ENCODE measurements at places on chromosomes 13 and 19.
A peak's percentile ranks its signal among the peaks of the same experiment; 100 is the strongest.

GRCh38 chr19:33639035-33639681 is 17.4 kb downstream of the CHST8 start:
- DNase-seq: no peak
- H3K27me3 ChIP-seq: no peaks in the 10 kb centered on the region
- H3K4me1 ChIP-seq: no peaks in the 10 kb centered on the region
- H3K4me3 ChIP-seq: no peak overlapping the region
- H3K36me3 ChIP-seq: no peaks in the 10 kb centered on the region

DNA sequence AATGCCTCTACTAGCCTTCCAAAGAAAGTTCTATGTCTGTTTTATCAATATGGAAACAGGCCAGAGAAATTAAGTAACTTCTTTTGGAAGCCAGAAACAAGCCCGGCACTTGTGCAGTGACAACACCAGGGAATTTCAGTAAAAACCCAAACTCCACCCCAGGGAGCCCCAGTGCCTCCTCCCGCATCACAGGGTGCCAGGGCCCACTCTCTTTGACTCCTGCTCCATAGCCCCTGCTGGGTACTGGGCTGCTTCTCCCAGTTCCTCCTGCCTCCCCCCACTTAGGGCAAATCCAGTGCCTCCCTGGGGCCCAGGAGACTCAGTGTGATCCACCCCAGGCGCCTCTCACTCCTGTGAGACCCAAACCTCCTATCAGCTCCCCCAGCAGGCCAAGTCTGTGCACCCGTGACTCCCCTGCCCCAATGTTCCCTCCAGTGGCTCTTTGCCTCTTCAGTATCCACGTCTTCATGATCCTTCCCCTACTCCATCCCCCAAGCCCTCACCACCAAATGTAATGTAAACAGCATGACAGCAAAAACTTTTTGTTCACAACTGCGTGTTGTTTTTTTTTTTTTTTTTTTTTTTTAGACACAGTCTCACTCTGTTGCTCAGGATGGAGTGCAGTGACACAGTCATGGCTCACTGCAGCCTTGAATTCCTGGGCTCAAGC is 2.3 kb upstream of the FFAR3 start:
- peaks cover 7% of the 10 kb centered on the region for H3K4me1 ChIP-seq
- peak overlapping the region; percentile 69 for H3K27ac ChIP-seq
- no peak overlapping the region for H3K4me3 ChIP-seq
- H3K36me3 ChIP-seq: no peaks in the 10 kb centered on the region
- DNase-seq: peak; percentile 51
- no peaks in the 10 kb centered on the region for H3K27me3 ChIP-seq

- no peaks in the 10 kb centered on the region for H3K27me3 ChIP-seq
- H3K36me3 ChIP-seq: no peaks in the 10 kb centered on the region
- H3K27ac ChIP-seq: no peak overlapping the region
- H3K4me3 ChIP-seq: no peak overlapping the region
- H3K4me1 ChIP-seq: no peaks in the 10 kb centered on the region
Observed at GRCh38 chr19:38135150-38135998, 88.6 kb downstream of the DPF1 start.

- DNase-seq: peak; percentile 30
- H3K36me3 ChIP-seq: no peaks in the 10 kb centered on the region
- H3K27me3 ChIP-seq: peaks cover 8% of the 10 kb centered on the region
Observed at GRCh38 chr19:18220632-18221275, 5.5 kb downstream of the PDE4C start.

GRCh38 chr13:79228972-79229371 is 177.1 kb downstream of the RBM26 start:
- no peaks in the 10 kb centered on the region for H3K36me3 ChIP-seq
- H3K4me1 ChIP-seq: no peaks in the 10 kb centered on the region
- no peak overlapping the region for H3K27ac ChIP-seq
- no peaks in the 10 kb centered on the region for H3K27me3 ChIP-seq
- DNase-seq: no peak
